ENCODE measurements at places on chromosomes 4 and X.

- no peak for DNase-seq
Observed at GRCh38 chrX:124127496-124127895, 166.0 kb downstream of the STAG2 start.

DNA sequence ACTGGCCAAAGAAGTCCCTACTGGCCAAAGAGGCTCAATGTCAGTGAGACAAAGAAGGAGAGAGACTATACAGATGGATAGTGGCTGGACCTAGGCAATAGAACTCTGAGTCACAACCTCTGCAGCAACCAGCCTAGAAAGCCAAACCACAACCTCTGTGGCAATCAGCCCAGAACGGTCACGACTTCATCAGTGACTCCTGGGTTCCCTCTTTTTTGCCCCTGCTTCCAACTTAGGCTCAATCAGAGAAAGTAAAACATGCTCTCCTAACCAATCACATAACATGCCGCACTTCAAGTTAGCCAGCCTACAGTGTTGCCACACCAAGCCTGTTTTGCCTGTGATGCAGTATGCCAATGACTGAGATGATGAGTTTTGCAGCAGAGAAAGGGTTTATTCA lies 203.4 kb downstream of the ANAPC10 start:
- DNase-seq: no peak

GRCh38 chrX:121585626-121586025 lies 538.2 kb downstream of the GLUD2 start:
- DNase-seq: no peak

DNA sequence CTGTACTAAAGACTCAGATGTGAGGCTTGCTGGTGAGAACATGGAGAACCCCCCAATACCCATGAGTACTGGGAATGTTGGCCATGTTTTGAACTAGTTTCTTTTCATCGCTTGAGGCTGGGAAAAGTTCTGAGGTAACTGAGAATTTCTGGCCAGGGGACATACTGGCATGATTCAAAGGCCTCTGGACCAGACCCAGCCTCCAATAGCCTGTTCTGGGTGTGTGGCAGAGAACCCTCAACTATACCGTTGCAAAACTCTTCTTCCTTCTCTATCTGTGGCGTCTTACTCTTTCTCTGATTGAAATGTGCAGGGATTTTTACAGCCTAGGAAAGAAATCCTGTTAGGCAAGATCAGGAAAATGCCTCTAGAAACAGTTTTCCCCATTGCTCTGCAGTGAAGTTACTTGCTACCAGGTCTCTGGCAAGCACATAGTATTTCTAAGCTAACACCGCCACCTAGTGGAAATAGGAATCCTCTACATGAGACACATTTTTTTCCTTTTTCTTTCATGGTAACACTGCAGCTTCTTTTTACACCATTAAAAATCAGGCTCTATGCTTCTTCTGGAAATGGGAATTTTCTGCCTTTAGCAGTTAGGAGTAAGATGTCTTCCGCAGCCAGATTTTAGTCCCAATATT lies 170.7 kb upstream of the ZCCHC13 start:
- peak; percentile 26 for DNase-seq

DNA sequence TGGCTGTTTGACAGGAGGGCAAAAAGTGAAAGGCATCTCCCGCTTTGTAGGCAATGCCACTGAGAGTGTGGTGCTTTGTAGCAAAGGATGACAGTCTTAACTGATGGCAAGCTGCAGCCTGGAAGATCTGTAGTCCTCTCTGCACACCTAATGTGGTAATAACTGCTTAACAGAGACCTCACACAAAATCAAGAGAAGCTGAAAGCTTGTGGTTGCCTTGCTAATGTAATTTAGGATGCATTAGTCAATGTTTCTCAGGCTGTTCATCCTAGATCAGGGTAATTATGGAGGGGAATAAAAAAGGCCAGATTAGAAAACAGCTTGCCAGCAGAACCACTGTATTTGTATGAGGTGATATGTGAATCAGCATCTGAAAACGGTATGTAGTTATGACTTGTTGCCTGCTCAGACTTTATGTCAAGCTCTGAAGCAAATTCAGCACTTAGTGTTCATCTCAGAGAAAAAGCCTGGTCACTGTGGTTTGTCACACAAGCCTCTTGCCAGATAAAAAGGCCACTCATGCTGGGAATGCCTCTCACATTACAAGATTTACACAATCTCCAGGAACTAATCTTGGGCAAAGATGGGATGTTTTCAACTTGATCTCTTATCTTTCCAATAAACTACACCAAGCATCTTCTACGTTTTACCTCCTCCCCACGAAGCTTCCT lies 130.8 kb downstream of the ENOX2 start:
- no peak for DNase-seq

DNA sequence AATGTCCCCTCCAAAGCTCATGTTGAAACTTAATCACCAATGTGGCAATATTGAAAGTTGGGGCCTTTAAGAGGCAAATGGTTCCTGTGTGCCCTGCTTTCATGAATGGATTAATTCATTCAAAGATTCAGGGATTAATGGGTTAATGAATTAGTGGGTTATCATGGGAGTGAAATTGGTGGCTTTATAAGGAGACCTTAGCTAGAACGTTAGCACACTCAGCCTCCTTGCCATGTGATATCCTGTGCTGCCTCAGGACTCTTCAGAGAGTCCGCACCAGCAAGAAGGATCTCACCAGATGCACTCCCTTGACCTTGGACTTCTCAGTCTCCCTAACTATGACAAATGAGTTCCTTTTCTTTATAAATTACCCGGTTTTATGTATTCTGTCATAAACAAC lies 2.6 kb upstream of the WDR19 start:
- no peak for DNase-seq

- no peak for DNase-seq
Observed at GRCh38 chr4:110988722-110989121, 365.8 kb upstream of the PITX2 start.

- no peak for DNase-seq
Observed at GRCh38 chrX:133838761-133839676, 146.4 kb downstream of the GPC3 start.

GRCh38 chr4:7736436-7737267 lies 203.0 kb downstream of the AFAP1 start:
- DNase-seq: no peak

GRCh38 chr4:157043131-157043530 lies 32.8 kb upstream of the GLRB start:
- DNase-seq: no peak

GRCh38 chrX:123771449-123772064 lies 38.7 kb upstream of the THOC2 start:
- no peak for DNase-seq

DNA sequence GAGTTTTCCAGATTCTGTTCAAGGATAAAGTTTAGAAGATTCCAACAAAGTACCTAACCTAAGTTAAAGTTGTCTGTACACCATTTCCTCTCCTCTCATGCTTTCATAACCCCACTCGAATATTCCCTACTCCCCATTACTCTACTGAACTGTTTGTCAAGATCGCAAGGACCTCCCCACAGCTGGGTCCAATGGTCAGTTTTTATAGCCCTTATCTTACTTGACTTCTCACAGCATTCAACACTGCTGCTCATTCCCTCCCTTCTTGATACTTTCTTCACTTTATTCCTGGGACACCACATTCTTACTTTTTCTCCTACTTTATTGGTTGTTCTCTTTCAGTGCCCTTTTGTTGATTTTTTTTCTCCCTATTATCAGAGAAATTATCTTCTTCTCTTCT lies 30.9 kb downstream of the QDPR start:
- DNase-seq: no peak

GRCh38 chr4:154942176-154942575 lies 161.1 kb downstream of the RBM46 start:
- no peak for DNase-seq

DNA sequence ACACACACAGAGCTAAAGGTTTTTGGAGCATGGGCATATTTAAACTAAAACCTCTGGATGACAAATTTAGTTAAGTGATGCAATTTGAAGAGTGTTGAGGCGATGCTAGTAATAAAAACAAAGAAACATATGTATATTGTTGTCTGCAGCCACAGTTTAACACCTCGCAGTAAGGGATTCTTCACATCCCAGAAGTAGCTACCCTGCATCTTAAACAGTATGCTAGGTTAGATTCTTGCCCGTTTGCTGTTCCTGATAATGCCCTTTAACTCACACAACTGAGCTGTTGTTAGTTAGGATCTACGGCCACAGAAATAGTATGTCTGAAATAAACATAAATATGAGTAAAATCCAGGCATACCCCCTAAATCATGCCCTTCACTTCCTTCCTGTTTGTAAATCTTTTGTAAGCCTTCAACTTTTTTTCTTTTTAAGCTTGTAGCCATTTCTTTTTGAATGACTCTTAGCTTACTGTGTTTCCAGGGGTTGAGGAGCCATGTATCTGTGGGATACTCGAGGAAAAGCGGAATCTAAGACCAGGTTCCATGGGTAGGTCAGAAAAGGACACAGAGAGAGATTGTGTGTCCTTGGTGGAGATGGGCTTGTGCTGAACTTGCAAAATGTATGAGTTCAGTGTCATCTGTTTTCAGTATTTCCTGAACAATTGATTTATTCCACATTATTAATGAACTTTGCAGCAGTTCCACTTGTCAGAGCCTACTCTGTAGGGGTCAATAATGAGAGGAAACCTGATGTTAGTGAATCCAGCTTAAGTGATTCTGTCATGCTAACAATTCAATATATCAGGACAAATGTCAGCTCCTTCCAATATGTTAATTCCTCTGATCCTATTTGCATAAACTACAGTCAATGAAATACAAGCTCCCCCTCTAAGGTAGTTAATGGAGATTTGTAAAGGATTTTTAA lies 349.6 kb downstream of the GPAT3 start:
- DNase-seq: no peak

DNA sequence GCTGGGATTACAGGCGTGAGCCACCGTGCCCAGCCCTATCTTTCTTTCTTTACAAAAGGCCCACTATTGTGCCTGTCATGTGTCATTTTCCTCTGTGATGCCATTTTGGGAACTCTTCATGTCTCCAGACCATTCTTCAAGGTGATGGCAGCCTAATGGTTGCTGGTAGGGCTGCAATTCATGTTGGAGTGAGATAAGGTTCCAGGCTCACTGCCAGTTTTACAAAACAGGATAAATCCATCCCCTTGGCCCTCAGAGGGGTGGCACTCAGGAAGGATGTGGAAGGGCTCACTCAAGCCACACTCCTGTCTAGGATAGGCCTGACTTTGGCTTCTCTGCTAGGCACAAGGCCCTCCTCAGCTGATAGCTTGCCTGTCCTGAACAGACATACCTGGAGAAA lies 3.8 kb downstream of the TCEAL9 start:
- no peak for DNase-seq

GRCh38 chr4:59570860-59571476 lies 1629.2 kb upstream of the ADGRL3 start:
- no peak for DNase-seq

DNA sequence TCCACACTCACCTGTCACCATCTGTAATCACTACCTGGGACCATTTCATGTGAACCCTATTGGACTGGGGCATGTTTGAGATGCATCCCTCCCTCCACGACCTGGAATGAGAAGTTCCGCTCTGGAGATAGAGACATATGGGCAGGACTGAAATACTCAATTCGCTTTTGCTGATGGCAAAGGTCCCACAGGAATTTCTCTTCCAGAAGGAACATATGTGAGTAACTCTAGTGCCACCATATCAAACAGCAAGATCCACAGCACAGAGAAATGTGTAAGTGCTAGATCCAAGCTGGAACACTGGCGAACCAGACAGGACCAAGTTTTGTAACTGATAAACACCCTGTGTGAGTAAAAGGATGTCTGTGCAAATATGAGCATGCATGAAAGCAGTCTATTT lies 43.9 kb downstream of the SEL1L3 start:
- no peak for DNase-seq

GRCh38 chrX:21972721-21973120 lies 32.2 kb downstream of the SMS start:
- DNase-seq: no peak

- DNase-seq: peak; percentile 27
Observed at GRCh38 chr4:67035501-67035900, 509.8 kb downstream of the CENPC start.

DNA sequence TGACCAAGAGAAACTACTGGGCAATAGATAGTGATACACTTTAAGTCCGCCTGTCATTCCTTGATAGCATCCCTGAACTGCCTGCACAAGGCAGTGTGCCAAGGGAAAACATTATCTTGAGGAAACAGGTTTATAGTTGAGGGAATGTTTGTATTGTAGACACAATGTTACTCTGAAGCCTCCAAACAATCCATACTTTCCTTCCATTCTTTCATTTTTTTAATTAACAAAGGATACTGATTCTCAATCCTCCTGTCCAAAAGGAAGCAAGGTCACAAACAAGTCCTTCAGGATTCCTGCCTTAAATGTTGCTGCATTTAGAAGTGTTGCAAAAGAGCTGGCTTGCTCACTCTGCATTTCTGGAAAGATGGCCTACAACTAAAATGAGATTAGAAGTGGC lies 61.7 kb upstream of the PRSS48 start:
- no peak for DNase-seq

Data from SHP77 (cell line).